ENCODE measurements at places on chromosomes 7 and 10. TPM values are rescaled to one million over a fixed set of nuclear protein-coding genes. Genes with fewer than 3 reads are reported as not detected.

SERPINE1 gene
- 2,093 TPM for total RNA-seq

ASAH2 gene
- total RNA-seq: 2.3 TPM

ZP3 gene
- total RNA-seq: 0.89 TPM

MOGAT3 gene
- not detected for total RNA-seq

UCMA gene
- not detected for total RNA-seq

SH3PXD2A gene
- 77.4 TPM for total RNA-seq

IQUB gene
- 0.51 TPM for total RNA-seq

KCNIP2 gene
- total RNA-seq: 0.59 TPM

ARMC10 gene
- total RNA-seq: 44.2 TPM

ADAP1 gene
- 8.1 TPM for total RNA-seq

CDC123 gene
- 106 TPM for total RNA-seq

NPC1L1 gene
- not detected for total RNA-seq

GSTO2 gene
- total RNA-seq: 2.6 TPM

TMEM270 gene
- total RNA-seq: not detected

EGFR gene
- 60.3 TPM for total RNA-seq

ABCB1 gene
- total RNA-seq: 0.05 TPM

EDRF1 gene
- 29.9 TPM for total RNA-seq

RPEL1 gene
- total RNA-seq: not detected

TNKS2 gene
- total RNA-seq: 78.8 TPM

CLDN4 gene
- 0.89 TPM for total RNA-seq

MRPS24 gene
- 67.1 TPM for total RNA-seq

PPP1R3C gene
- 84.9 TPM for total RNA-seq

SPDYE2 gene
- total RNA-seq: not detected

A1CF gene
- not detected for total RNA-seq

ENO4 gene
- total RNA-seq: 0.05 TPM

HACD1 gene
- total RNA-seq: 30.0 TPM

TLL2 gene
- total RNA-seq: 0.60 TPM

All from smooth muscle cell of the umbilical artery (primary cell).